NCI-H510A (cell line): ENCODE measurements at places on chromosomes 6 and 20.

DNA sequence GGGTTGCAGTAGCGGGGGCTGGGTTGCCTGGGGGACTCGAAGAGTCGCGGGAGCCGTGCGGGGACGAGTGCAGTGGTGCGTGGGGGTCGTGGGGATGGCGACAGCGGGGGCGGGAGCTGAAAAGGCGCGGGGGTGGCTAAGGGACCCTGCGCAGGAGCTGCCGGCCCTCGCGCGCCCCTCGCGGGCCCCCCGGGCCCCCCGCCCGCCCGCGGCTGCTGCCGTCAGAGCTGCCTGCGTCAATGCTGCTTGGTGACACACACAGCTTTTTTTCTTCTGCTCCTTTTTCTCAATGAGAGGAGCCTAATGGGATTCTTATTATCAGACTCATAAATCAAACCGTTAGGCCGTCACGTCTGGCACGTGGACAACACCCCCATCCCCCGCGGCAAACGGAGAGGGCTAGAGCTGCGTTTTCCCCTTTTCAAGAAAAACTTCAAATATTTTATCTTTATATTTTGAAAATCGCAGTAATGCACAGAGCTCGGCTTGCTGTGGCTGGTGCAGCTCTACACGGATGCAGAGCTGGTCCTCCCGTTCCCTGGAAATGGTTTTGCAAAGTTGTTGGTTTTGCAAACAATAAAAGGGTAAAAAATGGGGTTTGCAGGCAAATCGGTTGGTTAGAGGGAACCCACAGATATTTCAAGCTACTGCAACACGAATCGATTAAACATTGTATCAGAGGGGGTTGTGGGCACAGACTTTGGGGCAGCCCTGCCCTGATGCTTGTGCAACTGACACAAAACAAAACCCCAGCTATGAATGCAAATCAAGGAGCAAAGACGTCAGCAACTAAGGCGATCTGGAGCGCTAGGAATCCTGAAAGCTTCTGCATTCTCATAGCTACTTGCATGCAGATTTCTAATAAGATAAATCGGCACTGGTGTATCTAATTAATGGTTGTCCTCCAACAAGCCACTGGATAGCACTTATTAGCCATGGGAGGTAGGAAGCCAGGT lies 161.4 kb downstream of the TBXT start:
- DNase-seq: no peak

DNA sequence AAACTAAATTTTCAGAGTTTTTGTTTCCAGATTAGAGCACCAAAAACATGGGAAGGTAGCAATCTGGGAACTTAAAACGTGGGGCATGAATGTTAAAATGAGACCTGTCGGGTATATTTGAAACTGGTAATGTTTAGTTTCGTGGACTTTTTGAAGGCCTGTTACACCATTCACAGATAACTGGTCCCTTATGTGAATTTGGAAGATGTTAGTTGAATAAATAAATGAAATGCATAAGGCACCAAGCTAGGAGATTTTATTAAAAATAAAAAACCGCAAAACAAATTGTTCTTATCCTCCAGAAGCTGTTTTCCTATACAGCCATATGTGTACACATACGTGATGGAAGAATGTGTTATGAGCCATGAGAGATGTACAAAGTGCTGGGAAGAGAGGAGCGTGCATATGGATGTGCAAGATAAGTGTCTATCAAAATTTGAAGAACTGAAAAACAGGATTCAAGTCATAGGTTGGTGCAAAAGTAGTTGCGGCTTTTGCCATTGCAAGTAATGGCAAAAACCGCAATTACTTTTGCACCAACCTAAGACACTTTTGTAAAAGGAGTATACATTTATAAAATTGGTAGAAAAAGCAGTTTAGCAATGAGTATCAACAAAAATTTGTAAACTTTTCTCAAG lies 700 bp upstream of the MCUR1 start:
- DNase-seq: no peak

- DNase-seq: peak; percentile 2
These were observed 27.9 kb upstream of the ZFP64 start for GRCh38 chr20:52219441-52219840.

DNA sequence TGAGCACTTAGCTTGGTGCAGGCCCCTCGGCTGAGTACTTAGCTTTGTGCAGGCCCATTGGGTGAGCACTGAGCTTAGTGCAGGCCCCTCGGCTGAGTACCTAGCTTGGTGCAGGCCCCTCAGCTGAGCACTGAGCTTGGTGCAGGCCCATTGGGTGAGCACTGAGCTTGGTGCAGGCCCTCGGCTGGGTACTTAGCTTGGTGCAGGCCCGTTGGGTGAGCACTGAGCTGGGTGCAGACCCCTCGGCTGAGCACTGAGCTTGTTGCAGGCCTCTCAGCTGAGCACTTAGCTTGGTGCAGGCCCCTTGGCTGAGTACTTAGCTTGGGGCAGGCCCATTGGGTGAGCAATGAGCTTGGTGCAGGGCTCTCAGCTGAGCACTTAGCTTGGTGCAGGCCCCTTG lies 387.1 kb downstream of the THBS2 start:
- no peak for DNase-seq

- DNase-seq: no peak
These were observed 433.8 kb upstream of the NOX3 start for GRCh38 chr6:155889410-155889809.

GRCh38 chr6:104940238-104940892 lies 16.5 kb upstream of the LIN28B start:
- DNase-seq: no peak

GRCh38 chr20:57990396-57990987 lies 238.0 kb downstream of the ANKRD60 start:
- no peak for DNase-seq

DNA sequence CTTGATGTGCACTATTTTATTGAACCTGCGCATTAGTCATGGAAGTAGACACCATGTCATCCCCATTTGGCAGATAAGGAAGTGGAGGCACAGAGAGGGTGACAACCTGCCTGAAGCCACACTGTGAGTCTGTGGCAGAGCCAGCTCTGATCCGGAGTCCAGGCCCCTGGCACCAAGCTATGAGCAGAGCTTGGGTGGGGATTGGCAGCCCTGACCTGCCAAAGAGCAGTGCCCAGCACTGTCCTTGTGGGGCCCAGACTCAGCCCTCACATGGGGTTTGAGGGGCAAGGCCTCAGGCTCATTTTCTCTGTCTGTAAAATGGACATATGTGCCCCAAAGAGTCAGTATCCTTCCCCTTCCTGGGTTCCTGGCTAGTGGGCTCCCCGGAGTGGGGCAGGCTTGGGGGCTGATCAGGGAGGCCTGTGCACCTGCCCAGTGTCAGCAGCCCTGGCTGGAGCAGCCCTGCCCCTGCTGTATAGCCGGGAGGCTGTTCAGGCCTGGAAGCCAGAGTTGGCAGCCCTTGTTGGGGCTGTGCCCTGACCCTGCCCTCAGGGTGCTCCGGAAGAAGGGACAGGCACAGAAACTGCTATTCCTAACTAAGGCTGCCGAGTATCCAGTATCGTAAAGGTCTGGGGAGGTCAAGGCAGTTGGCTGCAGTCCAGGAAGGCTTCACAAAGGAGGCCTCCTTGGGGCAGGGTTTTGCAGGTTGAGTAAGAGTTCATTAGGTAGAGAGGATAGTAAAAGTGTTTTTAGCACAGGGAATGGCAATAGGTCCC lies 38.7 kb downstream of the TGM2 start:
- DNase-seq: no peak

GRCh38 chr6:88105741-88106340 lies 58.2 kb downstream of the SPACA1 start:
- DNase-seq: no peak

- DNase-seq: no peak
These were observed 289.5 kb downstream of the ZNF217 start for GRCh38 chr20:53304146-53304545.

DNA sequence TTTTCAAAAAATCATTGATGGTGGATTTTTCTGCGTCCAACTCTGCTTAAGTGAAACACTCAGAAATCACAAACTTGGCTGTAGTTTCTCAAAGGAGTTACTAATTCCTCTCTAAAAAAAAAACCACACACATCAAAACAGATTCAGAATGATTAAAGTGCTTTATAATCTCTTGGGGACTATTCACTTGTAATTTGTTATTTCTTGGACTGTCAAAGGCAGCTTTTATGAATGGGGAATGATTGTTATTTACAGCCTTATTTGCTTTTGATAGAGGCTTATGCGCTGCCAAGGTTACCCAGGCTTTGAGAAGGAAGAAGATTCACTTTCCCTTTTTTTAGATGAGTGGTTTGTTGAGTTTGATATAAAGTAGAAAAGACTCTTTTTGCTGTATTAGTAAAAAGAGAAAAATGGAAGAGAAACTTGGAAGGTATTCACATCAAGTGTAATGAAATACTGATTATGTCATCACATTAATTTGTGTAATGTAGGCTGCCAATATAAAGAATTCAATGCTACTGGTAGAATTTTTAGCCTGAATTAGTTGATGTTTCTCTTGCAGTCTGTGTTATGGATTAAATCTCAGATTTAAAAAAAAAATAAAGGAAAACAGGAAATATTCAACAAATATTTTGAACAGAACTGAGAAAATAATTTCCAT lies 381.0 kb upstream of the SASH1 start:
- no peak for DNase-seq

GRCh38 chr6:161417717-161418462 lies 144.0 kb upstream of the AGPAT4 start:
- DNase-seq: no peak

GRCh38 chr6:109693111-109693510 lies 2.0 kb downstream of the FIG4 start:
- no peak for DNase-seq

DNA sequence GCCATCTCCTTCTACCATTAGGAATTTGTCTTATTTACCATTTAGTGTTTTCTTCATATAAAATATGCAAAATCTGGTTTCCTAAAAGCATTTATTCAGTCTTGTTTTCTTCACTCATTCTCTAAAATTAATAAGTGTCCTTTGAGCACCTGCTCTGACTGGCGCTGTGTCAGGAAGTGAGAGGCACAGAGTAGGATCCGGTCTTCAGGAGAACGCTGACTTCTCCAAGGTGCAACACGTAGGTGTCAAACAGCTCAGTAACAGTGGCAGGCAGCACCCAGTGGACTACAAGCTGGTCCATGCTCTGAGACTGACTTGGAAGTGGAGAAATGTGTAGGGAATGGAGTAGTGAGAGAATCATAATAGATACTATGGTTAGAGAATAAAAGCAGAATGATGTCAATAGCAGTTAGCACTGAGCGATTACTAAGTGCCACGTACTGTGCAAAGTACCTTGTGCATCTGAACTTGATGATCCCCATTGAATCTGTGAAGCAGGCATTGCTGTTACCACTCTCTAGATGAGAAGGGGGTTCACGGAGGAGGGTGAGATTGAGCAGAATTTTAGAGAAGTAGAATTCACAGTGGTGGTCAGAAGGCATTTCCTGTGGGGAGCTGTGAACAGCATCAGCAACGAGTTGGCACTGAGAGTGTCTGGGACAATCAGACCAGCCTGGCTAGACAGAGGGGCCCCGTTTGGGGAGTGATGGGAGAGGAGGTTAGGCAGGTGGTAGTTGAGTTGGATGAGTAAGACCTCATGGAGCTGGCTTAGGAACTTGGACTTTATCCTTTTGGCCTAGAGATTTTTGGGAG lies 569.8 kb downstream of the QKI start:
- DNase-seq: no peak

GRCh38 chr6:83431545-83432155 lies 799 bp upstream of the ME1 start:
- no peak for DNase-seq

- no peak for DNase-seq
These were observed 68.7 kb downstream of the TXNDC5 start for GRCh38 chr6:7841781-7842468.

DNA sequence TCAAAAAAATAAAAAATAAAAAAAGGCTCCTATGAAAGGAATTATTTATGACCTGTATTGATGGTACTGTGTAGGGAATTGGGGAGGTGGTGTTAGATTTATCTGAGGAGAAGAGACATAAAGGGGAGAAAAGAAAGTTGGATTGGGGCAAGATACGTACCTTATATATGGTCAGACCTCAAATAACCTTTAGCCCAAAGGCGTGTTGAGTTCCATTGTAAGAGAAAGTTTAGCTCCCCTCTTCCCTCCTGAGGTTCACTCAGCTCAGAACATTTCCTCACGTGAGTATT lies 296.9 kb downstream of the ADGB start:
- no peak for DNase-seq

GRCh38 chr6:148242180-148242579 lies 100.5 kb upstream of the SASH1 start:
- no peak for DNase-seq

DNA sequence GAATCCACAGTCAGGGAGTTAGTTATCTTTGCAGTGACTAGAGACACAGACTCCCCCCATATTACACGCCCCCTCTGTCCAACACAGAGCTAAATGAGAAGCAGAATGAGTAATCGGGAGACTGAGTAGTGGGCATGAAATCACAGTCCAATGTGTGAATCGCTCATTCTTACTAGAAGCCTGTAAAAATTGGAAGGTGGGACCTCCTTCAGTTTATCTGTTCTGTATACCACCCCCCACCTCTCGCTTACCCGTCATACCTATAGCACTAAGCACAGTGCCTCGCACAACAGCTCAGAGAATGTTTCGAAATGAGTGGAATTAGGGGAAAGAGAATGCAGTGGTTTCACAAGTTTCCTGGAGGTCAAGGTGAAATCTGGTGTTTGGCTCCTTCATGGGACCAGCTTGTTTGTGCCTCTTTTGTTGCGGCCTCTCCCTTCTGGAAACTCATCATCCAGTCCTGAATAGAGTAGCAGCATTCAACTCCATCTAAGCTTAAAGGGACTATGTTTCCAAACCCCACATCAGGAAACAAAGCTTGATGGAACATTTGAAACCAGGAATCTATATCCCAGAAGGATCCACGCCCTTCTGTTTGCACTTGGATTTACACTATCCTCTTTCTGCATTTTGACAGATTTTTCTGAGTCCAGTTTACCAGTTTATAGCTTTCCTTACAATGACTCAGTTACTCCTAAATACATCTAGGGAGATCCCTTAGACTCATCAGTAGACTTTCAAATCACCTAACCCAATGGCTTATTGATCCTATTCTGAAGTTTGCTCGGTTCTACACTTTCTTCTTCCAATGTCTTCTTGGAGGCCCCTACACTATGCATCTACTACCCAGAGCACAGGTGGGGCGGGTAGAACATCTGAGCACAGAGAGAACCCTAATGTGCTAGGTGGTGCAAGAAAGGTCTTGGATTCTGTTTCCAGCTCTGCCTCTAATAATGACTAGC lies 59.2 kb upstream of the PIM1 start:
- DNase-seq: no peak

- no peak for DNase-seq
These were observed 80.3 kb downstream of the BACH2 start for GRCh38 chr6:90216072-90216977.

DNA sequence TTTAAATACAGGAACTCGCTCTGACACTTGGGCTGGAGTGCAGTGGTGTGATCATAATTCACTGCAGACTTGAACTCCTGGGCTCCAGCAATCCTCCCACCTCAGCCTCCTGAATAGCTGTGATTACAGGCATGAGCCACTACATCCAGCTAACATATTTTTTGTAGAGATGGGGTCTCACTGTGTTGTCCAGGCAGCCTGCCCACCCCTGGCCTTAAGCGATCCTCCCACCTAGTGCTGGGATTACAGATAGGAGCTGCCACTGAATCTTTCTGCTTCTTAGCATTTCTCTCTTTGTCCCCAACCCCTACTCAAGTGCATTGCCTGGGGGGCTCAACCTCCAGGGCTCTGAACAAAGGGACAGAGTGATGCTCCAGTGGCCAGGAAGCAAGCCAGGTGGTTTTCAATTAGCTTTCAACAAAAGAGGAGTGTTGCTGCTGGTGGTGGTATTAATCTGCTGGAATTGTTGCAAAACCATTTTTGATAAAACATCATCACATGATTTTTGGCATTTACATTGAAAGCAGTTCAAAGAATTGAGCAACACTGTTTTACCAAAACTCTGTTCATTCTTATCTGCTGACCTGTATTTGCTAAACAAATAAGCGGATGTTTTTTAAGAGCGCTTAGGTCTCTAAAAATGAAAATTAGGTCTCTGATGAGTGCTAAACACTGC lies 40.4 kb upstream of the BPIFA2 start:
- no peak for DNase-seq
